Stimulated activated CD4-positive, alpha-beta T cell treated with anti-CD3 and anti-CD28 coated beads, Interleukin-2, amount 100 ng/mL, for 24 hours (primary cell): ENCODE measurements at places on chromosomes 7 and 10.

GRCh38 chr7:23410446-23411183 is 59.7 kb downstream of the IGF2BP3 start:
- no peak for DNase-seq

GRCh38 chr7:130987092-130987491 is 253.1 kb upstream of the KLF14 start:
- no peak for DNase-seq

DNA sequence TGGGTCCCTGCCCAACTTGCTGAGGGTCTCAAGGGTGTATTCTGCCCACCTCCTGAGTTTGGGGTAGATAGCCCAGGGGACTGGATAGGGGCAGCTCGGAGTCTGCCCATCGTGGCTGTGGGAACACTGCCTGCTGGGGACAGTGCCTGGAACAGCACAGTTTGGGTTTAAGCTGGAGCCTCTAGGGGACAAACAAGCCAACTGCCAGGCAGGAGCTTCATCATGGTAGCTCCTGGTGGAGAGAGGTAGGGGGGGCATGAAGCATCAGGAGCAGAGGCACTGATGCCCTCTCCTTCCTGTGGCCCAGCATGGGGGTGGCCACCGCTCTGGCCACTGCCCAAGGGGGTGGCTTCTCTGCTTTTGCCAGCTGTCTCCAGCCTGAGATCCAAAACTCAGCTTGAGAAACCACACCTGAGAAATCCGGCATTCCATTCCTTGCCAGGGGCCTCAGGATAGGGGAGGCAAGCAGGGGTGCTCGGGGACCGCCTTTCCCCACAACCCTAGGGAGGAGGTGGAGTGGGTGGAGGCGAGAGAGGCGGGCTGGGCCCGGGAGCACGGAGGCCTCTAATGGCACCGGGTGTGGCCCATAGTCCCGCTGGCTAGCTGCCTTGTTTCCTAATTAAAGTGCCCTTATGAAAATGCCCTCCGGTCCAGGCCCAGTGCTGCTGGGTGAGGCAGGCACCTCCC is 47.6 kb downstream of the UNC5B start:
- DNase-seq = no peak

DNA sequence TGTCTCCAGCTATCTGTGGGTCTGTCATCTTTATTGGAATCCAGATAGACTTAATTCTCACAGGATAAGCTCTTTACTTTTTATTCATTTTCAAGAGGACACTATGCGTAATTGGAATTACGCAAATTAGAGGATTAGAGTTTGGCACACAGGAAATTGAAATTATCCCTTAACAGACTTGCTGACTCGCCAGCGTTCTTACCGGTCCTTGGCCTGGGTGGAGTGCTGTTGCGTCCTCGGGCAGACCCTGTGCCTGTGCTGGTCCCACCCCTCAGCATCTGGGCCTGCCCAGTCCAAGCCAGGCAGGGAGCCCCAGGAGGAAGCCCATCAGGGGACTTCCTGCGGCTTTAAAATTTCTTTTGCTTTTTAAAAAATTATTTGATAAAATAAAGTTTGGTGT is 101.8 kb downstream of the MKI67 start:
- DNase-seq = no peak

DNA sequence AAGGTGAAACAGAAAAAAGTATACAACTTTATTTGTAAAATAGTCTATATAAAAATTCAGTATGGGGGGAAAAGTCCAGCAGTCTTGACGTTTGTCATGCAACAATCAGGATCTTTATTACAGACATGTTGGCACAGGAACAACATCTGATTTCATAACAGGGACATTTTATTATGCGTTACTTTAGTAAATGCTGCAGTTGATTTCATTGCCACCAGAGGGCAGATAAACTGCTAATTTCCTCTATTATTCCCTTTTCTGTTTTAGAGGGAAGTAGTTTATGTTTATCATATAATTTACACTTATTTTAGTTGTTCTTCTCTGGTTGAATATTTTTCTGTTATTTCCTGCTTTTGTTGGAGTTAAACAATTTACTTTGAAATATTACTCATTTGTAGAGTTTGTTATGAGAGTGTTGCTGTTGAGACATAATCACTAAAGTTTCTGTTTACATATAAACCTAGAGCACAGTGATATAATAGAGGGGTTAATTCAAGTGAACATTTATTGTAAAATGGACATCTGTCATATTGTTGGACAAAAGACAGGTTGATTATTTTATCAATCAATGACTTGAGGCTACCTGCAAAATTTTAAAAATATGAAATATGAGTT is 3.3 kb downstream of the PLXDC2 start:
- no peak for DNase-seq

- no peak for DNase-seq
Observed at GRCh38 chr10:101273330-101273729, 44.1 kb upstream of the LBX1 start.

DNA sequence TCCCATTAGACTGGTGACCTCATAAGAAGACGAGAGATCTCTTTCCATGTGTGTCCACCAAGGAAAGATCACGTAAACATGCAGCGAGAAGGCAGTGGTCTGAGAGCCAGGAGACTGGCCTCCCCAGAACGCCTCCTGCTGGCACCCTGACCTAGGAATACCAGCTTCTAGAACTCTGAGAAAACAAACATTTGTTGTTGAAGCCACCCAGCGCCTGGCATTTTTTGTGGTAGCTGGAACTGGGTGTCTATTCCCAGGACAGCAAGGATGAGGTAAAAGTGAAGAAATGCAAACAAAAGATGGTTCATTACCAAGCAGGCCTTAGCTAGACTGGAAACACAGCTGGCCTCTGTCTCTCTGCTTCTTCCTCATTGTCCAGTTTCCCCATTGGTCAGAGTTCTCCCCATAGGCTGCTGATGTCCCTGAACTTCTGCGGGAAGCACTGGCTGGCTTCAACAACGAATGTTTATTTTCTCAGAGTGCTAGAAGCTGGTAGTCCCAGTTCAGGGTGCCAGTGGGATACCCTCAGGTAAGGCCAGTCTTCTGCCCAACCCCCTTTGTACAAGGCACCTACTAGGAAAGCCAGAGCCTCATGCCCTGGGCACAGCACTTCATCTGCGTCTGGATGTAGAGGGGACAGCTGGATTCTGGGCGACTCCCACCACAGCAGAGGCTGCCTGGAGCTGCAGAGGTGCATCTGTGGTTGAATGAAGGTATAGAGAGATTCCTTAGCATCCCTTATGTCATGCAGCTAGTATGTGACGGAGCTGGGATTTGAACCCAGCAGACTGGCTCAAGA is 304.9 kb downstream of the TCERG1L start:
- DNase-seq = no peak

GRCh38 chr7:158300427-158300826 is 287.2 kb downstream of the PTPRN2 start:
- peak; percentile 11 for DNase-seq

DNA sequence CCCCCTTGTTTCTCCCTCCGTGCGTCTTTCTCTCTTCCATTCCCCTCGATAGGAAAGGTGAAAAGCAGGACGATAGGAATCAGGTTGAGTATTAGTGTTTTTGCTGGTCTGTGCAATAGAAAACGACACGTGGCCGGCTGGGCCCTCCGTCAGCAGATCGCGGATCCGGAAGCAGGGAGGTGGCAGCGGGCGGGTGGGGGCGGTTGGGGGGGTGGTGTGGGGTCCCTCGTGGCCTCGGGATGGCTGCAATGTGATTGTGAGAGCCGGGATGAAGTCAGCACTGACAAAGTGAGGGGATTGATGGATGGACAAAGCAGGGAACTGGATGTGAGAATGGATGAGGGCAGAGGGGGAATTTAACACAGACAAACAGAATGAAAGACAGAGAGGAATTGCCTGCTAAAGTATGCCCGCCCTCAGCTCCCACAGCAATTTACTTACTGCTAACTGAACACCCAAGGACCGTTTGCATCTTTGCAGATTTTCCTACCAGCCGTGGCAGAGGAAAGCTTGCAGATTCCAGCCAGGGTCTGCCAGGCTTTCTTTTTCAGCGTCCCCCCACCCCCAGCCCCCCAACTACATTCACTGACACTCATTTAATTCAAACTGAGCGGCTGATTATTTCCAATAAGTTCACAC is 280.9 kb downstream of the LRMDA start:
- DNase-seq = no peak

GRCh38 chr7:16356301-16356958 is 64.9 kb downstream of the CRPPA start:
- DNase-seq = no peak

GRCh38 chr10:85679061-85679460 is 687.5 kb downstream of the GRID1 start:
- no peak for DNase-seq

DNA sequence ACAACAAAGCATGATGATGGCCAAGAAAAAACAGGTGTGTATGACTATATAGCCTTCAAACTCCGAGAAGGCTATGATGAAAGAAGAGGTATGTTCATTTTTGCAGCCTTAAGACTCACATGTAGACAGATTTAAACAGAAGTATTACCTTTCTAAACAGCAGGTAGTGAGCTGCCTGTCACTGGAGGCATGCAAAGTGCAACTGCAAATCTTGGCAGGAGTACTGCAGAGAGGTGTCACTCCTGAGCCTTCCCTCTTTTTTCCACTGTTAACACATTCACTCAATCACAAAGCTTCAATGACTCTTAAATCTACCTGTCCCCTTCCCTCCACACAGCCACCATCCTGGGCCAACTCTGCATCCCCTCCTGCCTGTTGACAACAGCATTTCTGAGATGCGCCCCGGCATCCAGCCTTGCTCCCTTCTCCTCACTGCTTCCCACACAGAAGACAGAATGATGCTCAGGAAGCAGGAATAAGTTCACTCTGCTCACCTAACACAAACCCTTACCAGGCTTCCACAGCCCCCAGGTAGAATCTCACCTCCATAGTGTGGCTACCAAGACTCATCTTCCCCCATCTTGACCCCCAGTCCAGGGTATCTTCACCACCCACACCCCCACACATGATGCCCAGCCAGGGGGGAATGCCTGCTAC is 161.9 kb upstream of the ZMIZ1 start:
- DNase-seq = no peak

DNA sequence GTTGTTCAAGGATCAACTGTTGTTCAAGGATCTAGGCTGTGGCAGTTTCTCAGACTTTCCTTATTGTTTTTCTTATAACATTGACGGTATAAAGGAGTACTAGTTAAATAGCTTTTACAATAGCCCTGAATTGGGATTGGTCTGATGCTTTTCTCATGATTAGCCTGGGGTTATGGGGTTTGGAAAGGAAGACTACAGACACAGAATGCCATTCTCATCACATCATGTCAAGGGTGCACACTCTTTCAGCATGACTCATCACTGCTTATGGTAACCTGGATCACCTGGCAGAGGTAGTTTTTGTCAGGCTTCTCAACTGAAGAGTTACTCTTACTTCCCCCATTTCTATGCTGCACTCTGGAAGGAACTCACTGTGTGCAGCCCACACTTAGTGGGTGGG is 194.2 kb upstream of the NPSR1 start:
- DNase-seq = no peak

- no peak for DNase-seq
Observed at GRCh38 chr7:133401225-133401624, 148.3 kb downstream of the EXOC4 start.

DNA sequence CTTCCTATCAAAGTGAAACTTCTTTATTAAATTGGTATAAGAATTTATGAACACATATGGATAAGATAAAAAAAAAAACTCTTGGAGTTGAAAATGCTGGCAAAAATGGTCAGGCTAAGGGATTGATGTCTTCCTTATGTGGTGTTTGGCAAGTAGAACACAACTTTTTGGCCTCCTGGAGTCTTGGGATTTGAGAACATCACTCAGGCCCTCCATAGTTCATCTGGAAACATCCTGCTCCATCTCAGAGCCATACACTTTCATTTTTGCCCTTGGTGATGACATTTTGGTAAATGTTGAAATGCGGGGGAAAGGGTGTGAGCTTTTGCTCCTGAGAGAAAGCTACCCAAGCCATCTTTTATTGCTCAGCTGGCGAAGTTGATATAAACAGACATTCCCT is 27.5 kb upstream of the BTBD16 start:
- no peak for DNase-seq

GRCh38 chr7:156043416-156044178 is 231.3 kb upstream of the SHH start:
- no peak for DNase-seq

DNA sequence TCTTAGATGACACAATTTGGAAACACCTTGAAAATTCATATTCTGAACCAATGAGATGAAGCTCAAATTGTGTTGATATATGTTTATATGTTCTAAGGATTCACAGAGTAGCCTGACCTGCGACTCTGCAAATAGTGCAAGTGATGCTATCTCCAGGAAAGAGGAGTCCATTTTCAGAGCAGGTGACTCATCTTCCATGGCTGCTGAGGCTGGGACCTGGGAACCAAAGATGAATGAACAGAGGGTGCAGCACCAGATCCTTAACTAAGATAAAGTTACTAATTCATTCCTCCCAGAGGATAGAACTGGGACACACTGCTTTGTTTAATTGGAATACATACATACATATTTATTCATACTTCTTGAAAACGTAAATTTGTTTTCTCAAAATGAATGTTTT is 240.6 kb upstream of the SEMA3C start:
- no peak for DNase-seq

- DNase-seq = no peak
Observed at GRCh38 chr7:16399916-16400892, 21.1 kb downstream of the CRPPA start.

GRCh38 chr10:92690211-92690914 is 608 bp downstream of the HHEX start:
- DNase-seq = peak; percentile 70

GRCh38 chr7:108114117-108114841 is 15.9 kb downstream of the LAMB4 start:
- peak; percentile 5 for DNase-seq
